Lower leg skin (tissue), 4 donors: ENCODE measurements at places on chromosomes 7 and 10.

DNA sequence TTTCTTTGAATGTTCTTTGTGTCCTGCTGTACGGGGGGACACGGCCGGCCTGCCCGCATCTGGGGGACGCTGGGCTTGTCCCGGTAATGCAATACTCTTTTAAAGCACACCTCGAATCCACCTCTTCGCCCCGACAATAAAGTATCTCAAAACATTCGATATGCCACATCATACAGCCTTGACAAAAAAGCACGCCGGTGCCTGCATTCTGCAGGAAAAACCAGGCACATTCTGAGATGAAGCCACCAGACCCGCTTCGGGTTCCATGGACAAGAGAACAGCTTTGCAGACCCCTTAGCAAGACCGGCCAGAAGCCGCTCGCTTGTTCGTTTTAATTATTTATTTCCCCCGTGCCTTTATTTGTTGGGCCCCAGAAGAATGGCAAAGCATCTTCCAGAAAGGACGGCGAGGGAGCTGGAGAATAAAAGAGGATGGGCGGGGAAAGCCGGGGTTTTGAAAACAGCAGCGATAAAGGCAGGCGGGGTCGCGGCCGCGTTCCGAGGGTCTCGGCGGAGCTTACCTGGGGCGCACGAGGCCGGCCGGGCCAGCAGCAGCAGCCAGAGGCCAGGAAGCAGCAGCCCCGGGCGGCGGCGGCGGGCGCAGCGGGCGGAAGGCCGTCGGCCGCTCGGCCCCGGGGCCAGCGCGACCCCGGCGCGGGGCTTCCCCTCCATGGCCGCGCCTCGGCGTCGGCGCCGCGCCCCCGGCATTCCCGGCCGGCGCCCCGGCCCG, 462 bp downstream of the KIAA1549 start:
- peak; percentile 75 for DNase-seq

GRCh38 chr7:81013083-81013817, 94.4 kb upstream of the SEMA3C start:
- DNase-seq: no peak

- no peak for DNase-seq
Observed at GRCh38 chr7:157499835-157500153, 163.0 kb downstream of the DNAJB6 start.

DNA sequence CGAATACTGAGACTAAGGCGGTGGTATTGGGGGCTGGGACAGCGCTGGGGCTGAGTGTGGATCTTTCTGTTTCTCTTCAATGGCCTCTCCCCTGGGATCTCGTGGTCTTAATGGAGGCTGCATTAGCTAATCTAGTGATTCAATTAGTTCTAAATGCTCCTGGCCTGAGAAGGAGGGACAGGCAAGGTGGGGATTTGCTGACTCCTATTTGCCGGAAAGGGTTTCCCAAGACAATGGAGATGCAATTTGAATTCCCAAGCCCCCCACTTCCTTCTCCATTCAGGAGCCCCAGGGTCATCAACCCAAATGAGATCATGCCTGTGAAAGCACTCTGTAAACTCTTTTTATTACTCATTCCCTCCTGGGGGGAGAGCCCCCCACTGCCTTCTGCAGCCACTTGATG, 111.7 kb upstream of the PLXNA4 start:
- DNase-seq: no peak

DNA sequence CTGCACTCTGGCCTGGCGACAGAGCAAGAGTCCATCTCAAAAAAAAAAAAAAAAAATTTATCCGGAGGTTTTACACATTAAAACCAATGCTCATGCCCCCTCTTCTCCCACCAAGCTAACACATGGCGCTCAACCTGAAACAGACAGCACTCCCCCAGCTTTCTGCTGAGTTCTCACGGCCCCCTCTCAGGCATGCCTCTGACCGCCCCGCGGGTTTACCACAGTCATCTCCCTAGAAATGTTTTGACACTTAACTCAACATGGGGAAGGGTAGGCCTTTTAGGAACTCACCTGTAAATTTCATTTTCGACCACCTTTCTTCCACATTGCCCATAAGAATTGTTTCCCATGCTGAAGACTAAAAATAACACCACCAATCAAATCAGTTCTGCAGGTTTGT, 9.3 kb downstream of the RCC1L start:
- no peak for DNase-seq

DNA sequence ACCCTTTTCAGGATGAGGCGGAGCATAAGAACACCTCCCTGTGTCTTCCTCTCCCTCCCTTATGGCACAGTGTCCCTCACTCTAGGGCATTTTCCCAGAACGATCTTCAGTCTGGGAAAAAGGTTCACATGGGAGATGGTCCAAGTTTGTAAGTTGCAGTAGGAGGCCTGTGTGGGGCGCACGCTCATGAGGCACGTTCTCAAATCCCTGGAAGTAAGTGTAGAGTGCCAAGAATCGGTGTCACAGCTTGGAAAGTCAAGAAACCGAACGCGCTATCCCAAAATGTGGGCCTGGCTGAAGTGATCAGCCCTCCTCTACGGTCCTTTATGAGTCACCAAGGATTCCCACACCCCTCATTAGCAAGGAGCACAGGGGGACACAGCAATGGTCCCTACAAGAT, 23.9 kb upstream of the SMARCD3 start:
- no peak for DNase-seq

- DNase-seq: no peak
Observed at GRCh38 chr10:21515361-21516241, 9.9 kb downstream of the SKIDA1 start.

DNA sequence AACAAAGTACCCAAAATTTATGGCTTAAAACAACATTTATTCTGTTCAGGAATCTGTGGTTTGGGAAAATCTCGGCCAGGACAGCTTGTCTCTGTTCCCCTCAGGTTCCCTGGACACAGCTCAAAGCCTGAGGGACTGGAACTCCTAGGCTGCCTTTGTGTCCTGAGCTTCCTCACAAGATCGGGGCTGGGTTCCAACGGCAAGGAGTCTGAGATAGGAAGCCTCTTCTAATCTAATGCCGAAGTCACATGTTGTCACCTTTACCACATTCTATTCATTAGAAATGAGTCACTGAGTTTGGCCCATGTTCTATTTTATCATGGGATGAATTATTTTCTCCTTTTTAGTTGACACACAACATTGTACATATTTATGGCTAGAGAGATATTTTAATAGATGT, 80.5 kb downstream of the ANKRD26 start:
- DNase-seq: no peak

DNA sequence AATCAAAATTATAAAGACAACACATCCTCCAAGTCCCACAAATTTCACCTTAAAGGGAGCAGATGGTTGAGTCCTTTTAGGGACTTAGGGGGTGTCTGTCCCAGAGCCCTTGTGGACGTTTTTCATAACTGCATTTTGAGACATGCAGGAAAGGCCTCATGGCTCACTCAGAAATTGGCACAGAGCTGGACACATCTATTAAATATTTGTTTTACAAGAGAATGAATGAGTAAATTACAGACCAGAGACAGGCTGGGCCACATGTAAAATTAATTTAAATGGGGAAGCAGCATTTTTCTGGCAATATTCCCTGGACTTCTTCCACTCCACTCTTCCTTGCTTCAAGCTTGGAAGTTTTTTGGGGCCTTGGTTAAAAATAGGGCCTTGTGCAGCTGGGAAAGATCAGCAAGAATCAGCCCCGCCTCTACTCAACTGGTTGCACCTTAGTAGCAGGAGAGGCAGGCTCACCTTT, 20.0 kb downstream of the LAMB1 start:
- DNase-seq: no peak

- no peak for DNase-seq
Observed at GRCh38 chr10:71128311-71128980, 83.9 kb upstream of the UNC5B start.

GRCh38 chr10:28798428-28798955, 121.2 kb downstream of the BAMBI start:
- no peak for DNase-seq

- no peak for DNase-seq
Observed at GRCh38 chr10:70479165-70479581, 606 bp downstream of the PALD1 start.

DNA sequence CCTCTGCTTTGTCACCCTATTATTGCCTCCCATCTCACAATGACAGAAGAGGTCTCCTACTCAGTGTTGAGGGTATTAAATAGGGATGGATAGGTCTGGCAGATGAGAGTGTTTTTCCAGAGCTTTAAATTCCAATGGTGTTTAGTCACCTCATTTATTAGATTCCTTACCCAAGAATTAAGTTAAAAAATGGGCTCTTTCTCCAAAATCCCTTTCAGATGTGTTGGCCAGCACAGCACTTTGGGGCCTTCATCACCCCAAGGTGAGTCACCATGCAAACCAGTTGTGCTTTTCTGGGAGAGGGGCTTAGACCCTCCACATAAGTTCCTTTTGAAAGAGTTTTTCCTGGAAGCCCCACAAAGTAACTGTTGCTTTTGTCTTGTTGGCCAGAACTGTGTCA, 78.4 kb downstream of the CYP26A1 start:
- DNase-seq: no peak

- peak; percentile 95 for DNase-seq
Observed at GRCh38 chr10:124647421-124648130, 96.6 kb downstream of the FAM53B start.

DNA sequence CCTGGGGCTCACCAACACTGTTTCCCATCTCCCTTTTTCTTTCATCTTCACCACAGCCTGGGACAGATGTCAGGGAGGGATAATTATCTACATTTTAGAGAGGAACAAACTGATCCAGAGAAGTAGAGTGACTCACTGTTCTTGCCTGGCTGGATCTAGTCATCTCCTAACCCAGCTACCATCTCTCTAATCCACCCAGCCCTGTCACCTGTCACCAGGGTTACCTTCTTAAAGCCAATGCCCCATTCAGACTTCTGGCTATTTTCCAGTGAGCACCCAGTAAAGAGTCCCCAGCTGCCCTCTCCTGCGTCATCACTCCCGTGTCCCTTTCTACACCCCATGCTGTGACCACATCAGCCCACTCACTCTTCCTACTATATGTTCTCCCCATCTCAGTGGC, 68.4 kb upstream of the DUSP5 start:
- peak; percentile 46 for DNase-seq

GRCh38 chr7:140165422-140165821, 11.4 kb downstream of the KDM7A start:
- DNase-seq: no peak

DNA sequence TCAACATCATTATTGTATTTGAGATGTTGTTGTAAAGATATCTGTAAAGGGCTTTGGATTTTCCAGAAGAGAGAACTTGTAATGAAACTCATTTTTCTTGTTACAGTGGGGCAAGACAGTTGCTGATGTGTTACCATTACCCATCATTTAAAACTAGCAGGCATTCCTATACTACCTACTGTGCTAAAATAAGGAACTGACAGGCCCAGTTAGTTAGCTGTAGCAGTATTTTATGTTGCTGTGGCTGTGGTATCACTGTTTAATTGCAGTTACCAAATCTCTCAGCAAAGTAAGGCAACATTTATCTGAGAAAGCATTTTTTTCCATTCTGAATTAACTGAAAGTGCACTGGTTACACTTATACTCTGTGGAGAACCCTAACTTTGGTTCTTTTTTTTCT, 9.9 kb downstream of the ST7 start:
- DNase-seq: no peak

GRCh38 chr7:74657692-74658177, at the start of gene GTF2I:
TSS of gene GTF2I (plus strand) at chr7:74657718. CDS start at chr7:74689129, 31,411 bp downstream.
- no peak for DNase-seq

DNA sequence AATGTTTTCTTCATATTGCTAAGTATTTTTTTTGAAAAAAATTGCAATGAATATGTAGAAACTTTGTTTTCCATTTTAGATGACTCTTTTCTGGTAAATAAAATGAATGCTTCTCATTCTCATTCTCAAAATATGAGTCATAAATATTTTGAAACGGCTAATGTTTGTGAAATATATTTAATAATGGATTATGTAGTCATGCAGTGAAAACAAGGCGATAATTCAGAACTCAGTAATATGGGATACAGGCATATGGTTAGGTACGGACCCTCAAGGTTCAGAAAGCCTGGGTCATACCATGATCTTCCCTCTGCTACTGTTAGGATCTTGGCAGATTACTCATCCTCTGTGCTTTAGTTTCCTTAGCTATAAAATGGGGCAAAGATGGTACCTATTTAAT, 46.2 kb upstream of the SLC39A12 start:
- no peak for DNase-seq

DNA sequence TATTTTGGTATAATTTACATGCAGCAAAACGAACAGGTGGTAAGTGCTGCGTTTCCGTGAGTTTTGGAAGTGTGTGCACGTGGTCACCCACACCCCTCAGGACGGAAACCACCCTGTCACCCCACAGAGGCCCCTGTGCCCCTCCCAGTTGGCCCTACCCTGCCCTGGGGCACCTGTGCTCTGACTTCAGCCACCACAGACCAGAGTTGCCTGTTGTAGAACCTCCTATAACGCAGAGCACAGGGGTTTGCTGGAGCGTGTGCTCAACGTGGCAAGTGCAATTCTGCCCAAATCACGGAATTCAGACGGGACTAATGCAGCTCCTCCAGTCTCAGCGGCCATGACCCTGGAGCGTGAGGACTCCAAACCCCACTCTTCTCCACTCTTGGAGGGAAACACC, 9.6 kb upstream of the CFAP46 start:
- DNase-seq: no peak

DNA sequence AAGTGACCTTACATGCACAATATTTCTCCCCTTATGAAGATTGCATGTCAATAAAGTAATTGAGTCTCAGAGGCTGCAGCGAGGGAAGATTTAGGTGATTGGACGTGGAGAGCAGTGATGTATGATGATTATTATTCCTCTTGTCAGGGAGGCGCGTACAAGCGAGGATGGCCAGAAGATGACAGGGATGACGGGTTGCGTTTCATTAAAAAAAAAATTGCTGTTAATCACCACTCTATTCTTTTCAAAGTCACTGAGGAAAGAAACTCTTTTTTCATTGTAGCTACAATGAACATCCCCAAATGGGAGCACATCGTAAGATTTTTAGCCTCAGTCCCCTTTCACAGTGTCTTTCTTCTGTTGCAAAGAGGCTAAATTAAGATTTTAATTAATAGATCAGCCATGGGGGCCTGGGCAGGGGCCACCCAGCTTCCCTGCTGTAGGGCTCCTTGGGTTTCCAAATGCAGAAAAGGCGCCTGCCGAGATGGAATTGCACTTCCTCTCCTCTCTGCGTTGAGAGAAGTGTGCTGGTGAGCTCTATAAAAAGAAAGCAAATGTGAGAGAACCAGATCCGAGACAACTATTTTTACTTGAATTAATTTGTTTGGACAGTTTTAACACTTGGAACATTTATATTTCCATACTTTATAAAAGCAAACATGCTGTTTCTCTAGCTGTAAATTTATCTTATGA, 998.1 kb downstream of the LRMDA start:
- DNase-seq: no peak
